NCI-H446 (cell line): ENCODE measurements at places on chromosomes 2 and 18.

DNA sequence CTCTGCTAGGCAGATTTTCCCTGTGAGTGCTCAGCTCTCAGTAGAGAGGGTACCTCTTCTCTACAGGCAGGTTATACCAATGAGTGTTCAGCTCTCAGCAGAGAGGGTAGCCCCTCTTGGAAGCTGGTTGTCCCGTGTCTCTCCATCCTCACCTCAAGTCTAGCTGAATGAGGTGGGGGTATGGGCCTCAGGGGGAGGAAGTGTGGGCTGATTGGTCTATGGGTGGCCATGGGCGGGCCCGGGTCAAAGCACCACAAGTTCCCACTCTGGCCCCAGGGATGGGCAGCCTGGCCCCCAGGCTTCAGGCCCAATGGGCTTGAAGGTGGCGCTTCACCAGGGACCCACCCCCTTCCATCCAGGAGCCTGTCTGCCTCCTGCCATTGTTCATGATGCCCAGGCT is 17.0 kb upstream of the MBD2 start:
- no peak for DNase-seq

DNA sequence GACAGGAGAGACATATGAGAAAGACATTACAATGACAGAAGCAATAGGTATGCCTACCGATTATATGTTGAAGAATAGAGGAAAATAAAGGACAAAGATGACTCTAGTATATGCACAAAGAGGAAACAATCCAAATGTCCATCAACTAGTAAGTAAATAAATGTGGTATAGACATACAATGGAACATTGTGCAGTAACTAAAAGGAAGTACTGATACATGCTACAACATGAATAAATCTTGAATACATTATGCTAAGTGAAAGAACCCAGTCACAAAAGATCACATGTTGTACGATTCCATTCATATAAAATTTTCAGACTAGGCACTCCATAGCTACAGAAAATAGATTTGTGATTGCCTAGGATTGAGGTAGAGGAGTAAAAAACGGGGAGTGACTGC is 28.5 kb upstream of the PGAP1 start:
- no peak for DNase-seq

DNA sequence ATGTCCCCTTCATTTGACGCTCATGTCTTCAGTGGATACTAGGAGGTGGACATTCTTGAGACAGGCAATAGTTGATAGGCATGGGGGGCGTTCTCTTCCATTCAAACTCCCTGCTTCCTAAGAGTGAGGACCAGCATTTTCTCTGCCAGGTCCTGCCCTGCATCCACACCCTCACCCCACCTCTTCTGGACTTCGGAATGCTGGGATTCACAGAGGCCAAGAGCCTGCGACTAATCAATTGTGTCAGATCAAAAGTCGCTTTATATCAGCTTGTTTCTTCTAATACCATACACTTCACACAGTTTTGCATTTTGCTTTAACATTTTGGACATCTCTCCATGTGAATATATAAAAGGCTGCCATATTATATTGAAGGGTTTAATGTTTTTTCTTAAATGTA is 210.7 kb downstream of the CCDC102B start:
- DNase-seq, result no peak

DNA sequence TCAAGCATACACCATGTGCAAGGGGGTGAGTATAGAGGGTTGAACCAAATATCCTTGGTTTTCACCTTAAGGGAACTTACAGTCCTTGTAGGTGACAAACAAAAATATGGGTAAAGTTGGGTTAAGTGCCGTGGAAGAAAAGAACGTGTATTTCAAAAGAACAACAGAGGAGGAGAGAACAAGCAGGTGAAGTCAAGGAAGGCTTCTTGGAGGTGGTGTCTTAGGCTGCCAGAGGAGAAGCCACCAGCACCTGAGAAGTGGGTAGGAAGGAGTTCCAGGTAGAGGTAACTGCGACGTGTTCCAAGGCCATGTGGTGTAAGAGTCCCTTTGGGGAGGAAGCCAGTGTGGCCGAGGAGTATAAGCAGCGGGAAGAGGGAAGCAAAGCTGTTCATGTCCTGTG is 27.2 kb downstream of the CABLES1 start:
- DNase-seq, result no peak

DNA sequence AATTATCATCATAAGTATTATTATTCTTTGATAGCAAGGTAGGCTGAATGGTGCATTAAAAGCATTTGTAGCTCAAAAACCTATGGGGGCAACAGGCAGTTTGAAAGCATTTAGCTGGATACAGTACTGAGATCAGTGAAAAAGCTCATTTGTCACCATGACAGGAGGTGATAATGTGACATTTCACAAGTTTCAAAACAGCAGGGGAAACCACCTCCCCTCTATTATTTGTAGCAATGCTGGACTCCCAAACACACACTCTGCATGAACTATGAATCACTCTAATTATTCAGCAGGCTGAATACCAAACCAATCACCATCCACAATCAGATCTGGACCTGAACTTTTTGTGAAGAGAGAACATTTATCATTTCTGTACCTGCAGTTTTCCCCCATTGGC is 63.4 kb downstream of the MYO5B start:
- no peak for DNase-seq

- no peak for DNase-seq
These were observed 180.2 kb upstream of the KLHL29 start for GRCh38 chr2:23204685-23205242.
